ENCODE measurements at places on chromosomes 4 and X. TPM values are rescaled to one million over a fixed set of nuclear protein-coding genes. Genes with fewer than 3 reads are reported as not detected.

- no peak overlapping the region for H3K4me3 ChIP-seq
- peaks cover 4% of the 10 kb centered on the region for H3K4me1 ChIP-seq
- DNase-seq = no peak
- H3K27ac ChIP-seq = no peak overlapping the region
Observed at GRCh38 chr4:10973686-10974085, 289.1 kb upstream of the CLNK start.

DNA sequence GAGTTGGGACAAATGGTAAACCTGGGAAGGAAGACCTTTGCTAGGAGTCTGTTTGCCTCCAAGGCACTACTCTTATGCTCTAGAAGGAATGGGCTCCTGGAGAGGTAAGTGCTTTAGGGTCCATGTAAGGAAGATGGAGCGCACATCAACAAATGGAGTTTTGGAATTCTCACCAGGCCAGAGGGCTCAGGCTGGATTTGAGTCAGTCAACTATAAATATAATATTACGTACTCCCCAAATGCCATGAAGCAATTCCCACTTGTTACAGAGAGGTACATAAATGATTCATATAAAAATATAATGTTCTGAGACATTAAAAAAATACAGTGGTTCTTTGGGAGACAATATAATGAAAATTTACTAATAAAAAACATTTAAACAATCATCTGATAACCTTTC lies 1.6 kb upstream of the SLC9B1 start:
- no peaks in the 10 kb centered on the region for H3K4me1 ChIP-seq
- DNase-seq = no peak
- no peak overlapping the region for H3K4me3 ChIP-seq
- no peaks in the 10 kb centered on the region for H3K36me3 ChIP-seq

GRCh38 chrX:111447298-111447697 lies 35.3 kb upstream of the DCX start:
- no peaks in the 10 kb centered on the region for H3K4me1 ChIP-seq
- H3K36me3 ChIP-seq = no peaks in the 10 kb centered on the region
- no peak overlapping the region for H3K4me3 ChIP-seq
- no peak overlapping the region for H3K27ac ChIP-seq
- DNase-seq = peak; percentile 57

DNA sequence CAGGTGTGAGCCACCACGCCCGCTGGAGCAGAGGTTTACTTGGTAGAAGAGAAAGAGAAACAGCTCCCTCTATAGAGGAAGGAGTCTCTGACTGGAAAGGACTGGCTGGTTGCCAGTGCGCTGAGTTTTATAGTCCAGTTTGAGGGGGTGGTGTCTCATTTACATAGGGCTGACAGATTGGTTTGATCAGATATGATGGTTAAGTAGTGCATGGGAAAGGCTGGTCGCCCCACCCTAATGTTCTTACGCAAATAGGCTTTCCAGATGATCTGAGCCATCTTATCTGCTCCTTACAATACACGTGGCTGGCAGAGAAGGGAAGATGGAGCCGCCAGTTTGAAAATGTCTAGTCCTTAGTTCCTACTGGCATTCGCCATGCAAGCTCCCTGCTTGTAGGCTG lies 439.5 kb downstream of the NAF1 start:
- no peak for DNase-seq
- H3K4me3 ChIP-seq = no peak overlapping the region
- H3K36me3 ChIP-seq = no peaks in the 10 kb centered on the region
- H3K27me3 ChIP-seq = no peaks in the 10 kb centered on the region
- H3K4me1 ChIP-seq = no peaks in the 10 kb centered on the region
- no peak overlapping the region for H3K27ac ChIP-seq

- H3K4me3 ChIP-seq = no peak overlapping the region
- no peaks in the 10 kb centered on the region for H3K36me3 ChIP-seq
- no peak overlapping the region for H3K27ac ChIP-seq
- DNase-seq = no peak
Observed at GRCh38 chr4:168614281-168615057, 117.6 kb downstream of the PALLD start.

DNA sequence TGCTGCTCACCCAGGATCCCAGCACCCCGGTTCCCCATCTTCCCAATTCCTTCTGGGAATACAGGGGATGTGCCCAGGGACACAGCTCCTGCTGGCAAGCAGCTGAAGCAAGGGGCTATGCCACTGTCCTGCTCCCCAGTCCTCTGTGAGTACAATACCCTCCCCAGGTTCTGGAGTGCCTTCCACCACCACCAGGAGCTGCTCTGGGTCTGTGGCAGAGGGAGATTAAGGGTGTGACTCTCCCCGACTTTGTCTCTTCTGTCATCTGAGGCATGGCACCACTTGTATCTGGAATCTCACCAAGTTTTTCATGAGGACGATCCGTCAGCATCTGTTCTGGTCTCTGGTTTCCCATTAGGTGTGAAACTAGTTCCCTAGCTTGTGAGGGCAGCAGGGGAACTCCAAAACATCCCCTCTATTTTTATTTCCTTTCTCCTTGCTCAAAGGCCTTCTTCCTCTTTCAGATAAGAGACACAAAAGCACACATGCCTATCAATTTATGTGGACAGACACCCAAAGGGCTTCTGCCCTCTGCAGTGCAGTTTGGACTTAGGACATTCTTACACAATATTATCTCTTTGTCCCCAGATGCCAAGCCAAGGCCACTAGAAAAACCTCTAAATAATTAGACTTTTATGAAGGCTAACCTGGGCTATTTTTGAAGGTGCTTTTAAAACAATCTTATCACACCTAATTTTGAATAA lies 26.8 kb downstream of the MGST2 start:
- H3K4me3 ChIP-seq = no peak overlapping the region
- H3K36me3 ChIP-seq = peaks cover 2% of the 10 kb centered on the region
- H3K27ac ChIP-seq = no peak overlapping the region
- DNase-seq = peak; percentile 38
- H3K27me3 ChIP-seq = no peaks in the 10 kb centered on the region

- DNase-seq = peak; percentile 42
- H3K4me3 ChIP-seq = no peak overlapping the region
- H3K36me3 ChIP-seq = no peaks in the 10 kb centered on the region
- no peaks in the 10 kb centered on the region for H3K4me1 ChIP-seq
Observed at GRCh38 chr4:54318904-54319303, 89.8 kb downstream of the PDGFRA start.

DNA sequence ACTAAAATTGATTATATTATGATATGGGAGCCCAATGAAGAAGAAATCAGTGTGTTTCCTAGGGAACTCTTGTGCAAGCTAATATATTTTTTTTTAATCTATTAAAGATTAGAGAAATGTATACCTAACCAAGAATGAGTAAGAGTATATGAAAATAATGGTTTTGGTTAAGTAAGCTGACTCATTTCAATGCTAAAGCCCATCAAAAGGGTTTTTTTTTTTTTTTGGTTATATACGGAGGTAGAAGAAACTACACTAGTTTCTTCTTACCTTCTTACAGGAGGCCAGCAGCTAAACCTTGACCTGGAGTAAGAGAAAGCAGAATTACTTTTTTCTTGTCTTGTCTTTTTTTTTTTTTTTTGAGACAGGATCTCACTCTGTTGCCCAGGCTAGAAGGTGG lies 27.5 kb downstream of the RUFY3 start:
- H3K27me3 ChIP-seq = no peaks in the 10 kb centered on the region
- H3K36me3 ChIP-seq = no peaks in the 10 kb centered on the region
- DNase-seq = no peak
- no peak overlapping the region for H3K4me3 ChIP-seq

DNA sequence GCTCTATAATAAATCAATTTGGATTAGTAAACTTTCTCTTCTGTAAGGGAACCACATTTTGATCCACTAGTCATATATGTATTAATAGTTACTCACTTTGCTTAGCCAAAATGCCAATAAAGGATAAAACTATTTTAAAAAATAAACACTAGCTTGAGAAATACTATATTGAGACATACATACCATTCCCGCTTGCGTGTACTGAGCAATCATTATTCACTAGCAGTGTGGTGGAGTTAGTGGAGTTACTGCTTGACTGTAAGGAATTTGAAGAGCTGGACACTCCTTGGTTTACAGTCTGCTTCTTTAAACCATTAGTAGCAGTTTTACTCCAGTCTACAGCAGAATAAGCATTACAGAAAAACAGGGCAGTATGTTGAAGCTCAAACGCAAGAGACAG lies 10.8 kb upstream of the PHKA2 start:
- H3K4me1 ChIP-seq = peaks cover 4% of the 10 kb centered on the region
- no peak overlapping the region for H3K4me3 ChIP-seq
- peaks cover 2% of the 10 kb centered on the region for H3K36me3 ChIP-seq
- no peak for DNase-seq

DNA sequence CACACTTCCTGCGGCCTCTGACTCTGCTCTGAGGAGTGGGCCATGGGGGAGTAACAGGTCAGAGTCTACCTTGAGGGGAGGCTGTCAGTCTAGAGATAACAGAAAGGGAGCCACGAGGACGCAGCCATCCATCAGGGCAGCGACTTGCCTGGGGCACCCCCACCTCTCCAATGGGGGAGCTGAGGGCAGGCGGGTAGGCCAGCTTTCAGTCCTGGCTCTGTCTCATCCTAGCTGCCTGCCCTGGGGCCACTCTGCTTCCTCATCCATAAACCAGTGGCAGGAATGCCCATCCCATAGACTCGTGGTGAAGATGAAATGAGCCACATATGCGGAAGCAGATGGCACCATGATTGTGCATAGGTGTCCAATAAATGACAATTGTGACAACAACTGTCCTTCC lies 13.2 kb downstream of the MAGED2 start:
- H3K4me1 ChIP-seq = no peaks in the 10 kb centered on the region
- H3K4me3 ChIP-seq = no peak overlapping the region
- peaks cover 18% of the 10 kb centered on the region for H3K36me3 ChIP-seq
- no peak overlapping the region for H3K27ac ChIP-seq
- H3K27me3 ChIP-seq = no peaks in the 10 kb centered on the region
- no peak for DNase-seq

- no peak overlapping the region for H3K27ac ChIP-seq
- H3K36me3 ChIP-seq = peaks cover 98% of the 10 kb centered on the region
- no peak overlapping the region for H3K4me3 ChIP-seq
- no peaks in the 10 kb centered on the region for H3K4me1 ChIP-seq
Observed at GRCh38 chrX:53544936-53545335, 110.8 kb upstream of the HSD17B10 start.

- H3K27me3 ChIP-seq = no peaks in the 10 kb centered on the region
- H3K4me3 ChIP-seq = no peak overlapping the region
- H3K4me1 ChIP-seq = no peaks in the 10 kb centered on the region
- peaks cover 9% of the 10 kb centered on the region for H3K36me3 ChIP-seq
- H3K27ac ChIP-seq = no peak overlapping the region
Observed at GRCh38 chrX:25067271-25068172, 51.8 kb upstream of the ARX start.

DNA sequence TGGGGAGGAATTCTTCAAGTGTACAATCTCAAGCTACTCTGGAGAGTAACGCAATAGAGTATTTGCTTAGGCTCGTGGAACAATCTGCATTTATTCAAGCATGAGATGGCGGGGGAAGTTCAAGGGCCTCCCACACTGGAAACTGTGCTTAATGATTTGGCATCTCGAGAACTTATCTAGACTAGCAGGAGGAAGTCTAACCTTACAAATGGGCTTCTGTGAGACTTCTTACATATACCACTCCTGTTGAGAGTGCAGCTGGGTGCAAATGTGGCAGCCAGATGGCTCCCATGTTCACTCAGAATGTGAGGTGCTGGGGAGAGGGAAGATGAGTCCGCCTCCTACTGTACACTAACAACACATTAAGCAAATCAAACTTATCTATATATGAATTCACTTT lies 29.3 kb upstream of the PTPN13 start:
- no peaks in the 10 kb centered on the region for H3K36me3 ChIP-seq
- H3K27ac ChIP-seq = no peak overlapping the region
- no peak overlapping the region for H3K4me3 ChIP-seq
- no peaks in the 10 kb centered on the region for H3K4me1 ChIP-seq

GRCh38 chr4:99642725-99643489 lies 14.7 kb downstream of the C4orf54 start:
- no peak overlapping the region for H3K4me3 ChIP-seq
- H3K27ac ChIP-seq = no peak overlapping the region
- no peak for DNase-seq

DNA sequence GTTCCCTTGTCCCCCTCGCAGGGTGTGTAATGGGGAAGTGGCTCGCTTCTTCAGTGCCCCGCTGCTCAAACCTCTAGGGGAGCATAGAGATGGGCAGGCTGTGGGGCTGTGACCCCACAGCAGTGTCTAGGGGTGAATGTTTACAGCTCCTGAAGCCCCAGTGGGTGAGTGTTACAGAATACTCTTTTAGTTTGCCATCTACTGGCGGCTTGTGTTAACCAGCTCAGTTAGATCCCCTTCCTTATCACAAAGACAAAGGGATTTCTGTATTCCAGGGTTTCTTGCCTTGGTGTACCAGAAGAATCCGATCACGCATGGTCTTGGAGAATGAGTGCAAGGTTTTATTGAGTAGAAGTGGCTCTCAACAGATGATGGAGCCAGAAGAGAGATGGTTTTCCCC lies 108.1 kb upstream of the IQCM start:
- no peaks in the 10 kb centered on the region for H3K36me3 ChIP-seq
- no peak overlapping the region for H3K27ac ChIP-seq
- no peaks in the 10 kb centered on the region for H3K4me1 ChIP-seq
- no peak overlapping the region for H3K4me3 ChIP-seq

DNA sequence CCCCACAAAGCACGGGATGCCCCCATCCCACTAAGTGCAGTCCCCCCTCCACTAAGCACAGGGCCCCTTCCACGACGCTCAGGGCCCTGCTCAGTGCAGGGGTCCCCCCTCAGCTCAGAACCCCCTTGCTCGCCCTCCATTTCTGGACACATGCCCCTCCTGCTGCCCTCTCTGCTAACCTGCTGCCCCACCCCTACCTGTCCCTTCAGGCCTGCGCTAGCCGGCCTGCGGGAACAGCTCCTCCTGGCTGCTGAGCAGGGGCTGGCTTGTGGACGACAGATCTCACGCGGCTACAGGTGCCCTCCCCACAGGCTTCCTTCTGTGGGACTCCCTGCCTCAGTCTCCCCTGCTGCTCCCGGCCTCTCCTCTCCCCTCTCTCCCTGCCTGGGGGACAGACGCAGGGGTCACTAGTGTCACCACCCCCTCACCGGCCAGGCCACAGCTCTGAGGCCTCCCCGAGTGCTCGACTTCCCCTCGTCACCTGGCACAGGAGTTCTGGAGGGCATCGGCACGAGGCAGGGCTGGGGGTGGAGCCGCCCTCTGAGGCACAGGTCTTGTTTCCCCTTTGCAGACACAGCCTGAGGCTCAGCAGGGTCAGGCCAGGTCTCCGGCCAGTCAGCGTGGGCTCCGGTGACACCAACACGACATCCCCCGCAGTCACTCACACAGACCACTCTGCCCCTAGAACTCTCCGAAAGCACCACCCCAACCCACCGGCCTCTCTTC lies 21.6 kb downstream of the GAK start:
- no peak overlapping the region for H3K27ac ChIP-seq
- peaks cover 41% of the 10 kb centered on the region for H3K36me3 ChIP-seq
- H3K4me1 ChIP-seq = no peaks in the 10 kb centered on the region
- no peak for DNase-seq
- H3K4me3 ChIP-seq = no peak overlapping the region

Gene XG
- total RNA-seq = 1.1 TPM

Gene MID1
- 33.1 TPM for total RNA-seq

Gene GATA1
- not detected for total RNA-seq

Gene C4orf50
- 0.17 TPM for total RNA-seq

Gene PRSS12
- 5.4 TPM for total RNA-seq

Gene UBA1
- 421 TPM for total RNA-seq

Gene PAK3
- 7.8 TPM for total RNA-seq
